RKO (cell line): ENCODE measurements at places on chromosomes 5 and 9.

DNA sequence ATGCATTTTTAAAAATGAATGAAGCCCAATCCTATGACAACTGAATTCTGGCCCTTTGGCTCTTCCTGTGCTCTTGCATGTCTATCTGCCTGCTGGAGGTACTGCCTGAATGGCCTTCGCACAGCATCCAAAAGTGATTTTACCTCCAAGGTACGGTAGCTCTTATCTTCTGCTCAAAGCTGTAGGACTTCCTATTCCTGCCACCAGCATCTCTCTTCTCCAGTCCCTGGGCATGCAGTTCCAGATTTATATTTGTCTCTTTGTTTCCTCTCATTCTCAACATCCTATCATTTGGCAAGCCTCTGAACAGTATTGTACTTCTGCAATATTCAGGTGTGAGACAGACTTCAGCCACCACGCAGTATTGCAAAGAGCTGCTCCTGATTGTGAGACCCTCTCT lies 43.7 kb upstream of the SH3GL2 start:
- DNase-seq: no peak

DNA sequence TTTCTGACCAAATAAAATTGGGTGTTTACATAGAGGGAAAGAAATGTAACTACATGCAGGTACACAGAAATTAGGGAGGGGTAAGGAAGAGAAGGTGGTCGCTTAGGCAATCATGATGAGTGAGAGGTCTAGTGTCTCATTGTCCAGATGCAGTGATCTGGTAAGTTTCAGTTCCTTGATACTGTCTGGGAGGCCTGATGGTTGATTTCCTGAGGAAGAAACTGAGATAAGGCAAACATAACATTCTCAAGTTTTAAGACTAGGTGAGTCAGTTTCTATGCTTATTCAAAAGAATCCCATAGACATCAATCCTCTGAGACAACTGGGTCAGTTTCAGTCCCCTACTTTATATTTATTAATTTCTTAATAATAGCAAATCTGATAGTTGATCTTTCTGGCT lies 843.3 kb upstream of the CDH10 start:
- no peak for DNase-seq

DNA sequence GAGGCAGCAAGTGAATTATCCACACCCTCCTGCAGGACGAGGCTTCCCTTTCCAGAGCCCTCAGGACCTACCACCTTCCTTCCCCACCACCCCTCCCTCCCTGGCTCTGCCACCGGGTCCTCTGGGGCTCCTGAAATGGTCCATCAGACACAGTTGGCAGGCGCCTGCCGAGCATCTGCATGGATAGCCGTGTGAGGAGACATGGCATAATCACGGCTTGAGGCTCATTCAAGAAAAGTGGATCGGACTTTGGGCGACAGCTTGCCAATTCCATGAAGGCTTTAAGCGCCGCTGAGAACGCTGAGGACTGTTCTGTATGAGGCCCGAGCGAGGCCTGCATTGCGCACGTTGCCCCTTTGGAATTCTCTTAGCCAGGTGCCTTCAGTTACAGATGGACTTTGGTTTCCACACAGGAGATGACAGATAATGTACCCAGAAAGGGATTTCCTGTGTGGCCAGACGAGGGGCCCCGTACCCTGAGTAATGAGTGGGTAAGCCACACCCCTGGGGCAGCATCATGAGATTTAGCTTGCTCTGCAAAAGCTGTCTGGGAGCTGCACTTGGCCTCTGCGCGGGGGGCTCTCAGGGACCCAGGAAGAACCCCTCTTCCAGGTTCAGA lies 179.8 kb downstream of the OLFM1 start:
- no peak for DNase-seq

DNA sequence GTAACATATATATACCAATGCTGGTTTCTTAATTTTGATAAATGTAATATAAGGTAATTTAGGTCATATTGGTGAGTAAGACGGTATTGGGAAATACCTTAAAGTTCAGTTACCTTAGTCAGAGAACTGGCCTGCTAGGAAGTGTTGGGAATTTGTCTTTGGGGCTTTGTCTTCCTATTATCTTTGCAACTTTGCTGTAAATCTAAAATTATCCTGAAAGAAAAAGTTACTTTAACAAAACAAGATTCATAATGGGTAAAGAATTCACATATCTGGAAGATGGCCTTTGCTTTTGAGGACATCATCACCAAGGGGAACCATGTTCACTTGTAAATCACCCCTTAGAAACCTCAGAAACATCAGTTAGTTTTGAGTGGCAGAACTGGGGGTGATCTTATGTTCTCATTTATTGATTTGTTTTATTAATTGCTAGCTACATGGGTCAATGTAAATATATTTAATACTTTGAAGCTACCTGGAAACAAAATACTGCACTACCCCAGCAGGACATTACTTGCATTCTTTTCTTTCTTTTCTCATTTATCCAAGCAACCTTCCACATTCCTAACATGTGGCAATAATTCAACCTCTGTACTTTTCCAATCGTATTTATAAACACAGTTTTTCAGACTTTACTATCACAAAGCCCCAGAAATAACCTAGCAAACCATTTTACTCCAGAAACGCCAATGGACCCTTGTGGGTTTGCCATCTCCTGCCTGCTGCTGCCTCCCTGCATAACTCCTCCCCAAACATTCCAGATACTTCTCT lies 41.4 kb downstream of the GLIS3 start:
- DNase-seq: no peak

DNA sequence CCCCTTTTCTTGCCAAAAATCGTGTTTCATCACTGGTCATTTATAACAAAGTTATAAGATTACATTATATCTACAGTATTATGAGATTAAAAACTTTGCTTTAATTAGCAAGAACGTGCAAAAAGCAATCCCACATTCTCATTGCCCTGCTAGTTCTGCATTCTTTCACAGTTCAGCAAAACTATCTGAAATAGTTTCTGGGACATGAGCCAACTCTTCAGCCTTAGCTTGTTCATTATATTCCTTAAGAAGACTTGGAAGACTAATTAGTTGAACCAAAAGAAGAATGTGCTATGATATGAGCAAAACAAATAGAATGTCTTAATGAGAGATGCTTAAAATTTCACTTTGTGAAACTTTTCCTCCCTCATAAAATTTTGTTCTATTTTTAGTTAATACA lies 76.7 kb downstream of the ITGA1 start:
- DNase-seq: no peak

- no peak for DNase-seq
Measured at GRCh38 chr5:36934740-36935356, 58.3 kb downstream of the NIPBL start.

DNA sequence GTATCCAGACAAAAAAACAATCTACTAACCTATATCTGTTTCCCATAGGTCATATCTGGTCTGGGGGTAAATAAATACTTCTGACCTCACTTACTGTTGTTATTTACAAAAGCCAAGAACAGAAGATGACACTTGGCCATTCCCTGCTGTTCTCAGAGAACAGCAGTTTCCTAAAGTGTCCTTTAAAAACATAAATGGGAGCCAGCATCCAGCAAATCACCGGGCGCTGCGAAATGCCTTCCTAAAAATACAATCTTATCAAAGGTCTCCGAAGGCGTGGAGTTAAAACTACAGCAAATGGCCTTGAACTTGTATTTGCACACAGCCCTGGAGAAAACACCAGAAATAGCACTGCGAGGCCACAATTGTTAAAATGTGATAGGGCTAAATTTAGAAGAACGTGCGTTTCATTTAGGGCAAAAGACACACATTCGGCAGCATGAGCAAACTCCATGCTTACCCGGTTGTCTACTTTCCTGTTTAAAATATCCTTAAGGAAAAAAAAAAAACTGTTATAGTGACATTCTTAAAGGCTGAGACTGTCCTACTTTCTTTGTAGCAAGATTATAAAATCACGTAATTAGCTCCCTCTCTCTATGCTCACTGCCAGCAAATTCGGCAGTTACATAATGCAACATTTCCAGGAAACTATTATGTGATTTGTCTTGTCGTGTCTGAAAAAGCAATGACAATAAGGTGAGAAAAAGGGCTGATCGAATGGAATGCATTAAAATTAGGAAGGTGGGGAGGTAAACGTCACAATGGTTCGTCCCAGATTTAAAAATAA lies 1.5 kb downstream of the NFIL3 start:
- DNase-seq: peak; percentile 52

DNA sequence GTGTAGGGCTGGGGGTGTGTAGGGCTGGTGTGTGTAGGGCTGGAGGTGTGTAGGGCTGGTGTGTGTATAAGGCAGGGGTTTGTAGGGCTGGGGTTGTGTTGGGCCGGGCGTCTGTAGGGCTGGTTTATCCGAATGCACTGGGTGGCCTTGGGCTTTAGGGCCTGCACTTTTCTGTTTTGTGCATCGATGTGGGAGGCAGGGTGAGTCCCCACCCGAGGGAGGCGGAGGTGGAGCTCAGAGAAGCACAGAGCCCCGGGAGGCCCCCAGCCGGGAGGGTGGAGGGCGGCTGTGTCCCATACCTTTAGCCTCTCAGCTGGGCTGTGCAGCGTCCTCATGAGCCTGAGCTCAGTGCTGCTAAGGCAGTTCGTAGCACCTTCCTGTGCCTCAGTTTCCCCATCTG lies 13.5 kb downstream of the COL5A1 start:
- no peak for DNase-seq

DNA sequence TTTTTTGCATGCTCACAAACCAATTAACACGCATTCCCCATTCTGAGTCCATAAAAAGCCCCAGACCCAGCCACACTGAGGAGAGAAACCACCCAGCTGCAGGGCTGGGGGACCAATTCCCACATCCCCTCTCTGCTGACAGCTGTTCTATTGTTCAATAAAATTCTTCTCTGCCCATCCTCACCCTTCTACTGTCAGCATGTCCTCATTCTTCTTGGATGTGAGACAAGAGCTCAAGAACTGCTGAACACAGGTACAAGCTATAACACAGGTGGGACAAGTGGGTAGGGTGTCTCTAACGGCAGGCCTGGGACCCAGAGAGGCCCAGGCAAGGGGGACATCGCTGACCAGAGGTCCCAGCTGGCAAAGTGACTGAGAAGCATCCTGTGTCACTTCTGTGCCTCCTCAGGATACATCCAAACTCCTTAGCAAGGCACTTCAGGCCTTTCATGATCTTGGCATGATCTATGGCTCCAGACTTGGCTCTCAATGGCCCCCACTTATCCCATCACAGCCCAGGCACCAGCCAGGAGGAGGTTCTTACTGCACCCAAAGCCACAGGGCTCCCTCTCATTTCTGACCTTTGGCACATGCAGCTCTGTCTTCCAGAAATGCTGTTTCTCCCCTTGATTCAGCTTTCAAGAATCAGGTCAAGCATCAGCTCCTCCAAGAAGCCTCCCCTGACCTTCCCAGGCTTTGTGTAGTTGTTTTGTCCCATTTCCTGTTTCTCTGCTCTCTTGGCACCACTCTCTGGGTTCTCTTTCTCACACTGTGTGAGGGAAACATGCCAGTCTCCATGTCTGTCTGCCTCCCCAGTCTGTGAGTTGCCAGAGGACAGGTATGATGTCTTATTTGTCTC lies 7.3 kb upstream of the ALDH1B1 start:
- DNase-seq: no peak

GRCh38 chr9:86983620-86984259 lies 36.4 kb upstream of the GAS1 start:
- no peak for DNase-seq

- DNase-seq: no peak
Measured at GRCh38 chr5:15734058-15734457, 234.1 kb downstream of the FBXL7 start.

GRCh38 chr5:78808380-78808779 lies 159.8 kb upstream of the LHFPL2 start:
- DNase-seq: no peak

DNA sequence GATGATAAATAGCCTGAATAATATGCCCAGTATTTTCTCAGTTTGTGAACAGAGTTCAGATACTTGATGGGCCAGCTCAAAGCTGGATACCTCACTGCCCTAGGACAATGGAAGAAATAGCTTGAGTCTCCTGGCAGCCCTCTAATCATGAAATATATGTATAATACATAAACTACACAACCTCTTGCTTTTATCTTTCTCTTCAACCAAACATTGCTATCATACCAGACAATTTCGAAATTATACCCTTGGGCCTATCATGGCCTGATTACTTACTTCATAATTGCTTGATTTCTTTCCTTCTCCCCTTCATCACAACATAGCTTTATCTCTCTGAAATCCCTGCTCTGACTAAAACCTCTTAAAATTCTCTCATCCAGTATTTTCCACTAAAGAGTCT lies 1144.9 kb upstream of the C9orf72 start:
- no peak for DNase-seq

- DNase-seq: no peak
Measured at GRCh38 chr9:114834386-114834785, 28.5 kb upstream of the TNFSF15 start.

DNA sequence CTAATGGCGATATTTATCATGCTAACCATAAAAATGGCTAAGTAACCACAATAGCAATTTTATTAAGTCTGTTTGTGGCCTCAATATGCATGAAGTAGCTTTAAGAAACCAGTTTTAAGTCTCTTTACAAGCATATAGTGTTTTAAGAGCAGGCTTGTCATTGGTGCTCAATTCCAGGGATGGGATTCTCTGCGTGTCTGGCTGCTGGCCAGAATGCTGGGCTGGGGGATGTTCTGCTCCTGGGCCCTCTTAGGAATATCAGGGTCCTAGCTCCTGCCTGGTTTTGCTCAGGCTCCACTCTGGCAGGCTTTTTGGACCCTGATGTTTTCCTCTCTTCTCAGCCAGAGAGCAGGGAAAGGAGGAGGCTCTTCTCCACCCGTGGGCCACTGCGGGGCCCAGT lies 127.2 kb downstream of the PDE8B start:
- no peak for DNase-seq

- DNase-seq: no peak
Measured at GRCh38 chr5:127070243-127070642, 3.1 kb downstream of the C5orf63 start.

GRCh38 chr9:121946465-121946864 lies 146.6 kb downstream of the TTLL11 start:
- DNase-seq: no peak

DNA sequence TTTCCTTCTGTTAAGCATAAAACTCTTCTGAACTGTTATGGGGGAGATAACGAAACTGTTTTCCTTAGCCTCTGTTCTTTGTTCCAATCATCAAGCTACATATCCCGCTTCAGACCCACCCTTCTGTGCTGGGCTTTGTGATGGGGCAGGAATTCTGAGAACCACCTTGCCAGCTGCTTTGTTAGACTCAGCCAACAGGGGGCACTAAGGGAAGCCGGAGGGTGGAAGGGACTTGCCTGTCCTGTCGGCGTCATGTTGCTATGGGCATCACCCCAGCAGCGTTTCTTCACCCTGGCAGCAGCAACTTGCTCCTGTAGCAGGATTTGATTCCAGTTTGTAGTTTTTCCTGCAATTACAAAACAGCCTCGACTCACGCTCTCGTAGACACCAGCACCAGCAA lies 169.1 kb downstream of the CAAP1 start:
- DNase-seq: peak; percentile 16

- DNase-seq: no peak
Measured at GRCh38 chr5:142384014-142384413, 59.2 kb upstream of the SPRY4 start.

GRCh38 chr9:126877418-126877817 lies 17.0 kb downstream of the ZBTB34 start:
- no peak for DNase-seq

DNA sequence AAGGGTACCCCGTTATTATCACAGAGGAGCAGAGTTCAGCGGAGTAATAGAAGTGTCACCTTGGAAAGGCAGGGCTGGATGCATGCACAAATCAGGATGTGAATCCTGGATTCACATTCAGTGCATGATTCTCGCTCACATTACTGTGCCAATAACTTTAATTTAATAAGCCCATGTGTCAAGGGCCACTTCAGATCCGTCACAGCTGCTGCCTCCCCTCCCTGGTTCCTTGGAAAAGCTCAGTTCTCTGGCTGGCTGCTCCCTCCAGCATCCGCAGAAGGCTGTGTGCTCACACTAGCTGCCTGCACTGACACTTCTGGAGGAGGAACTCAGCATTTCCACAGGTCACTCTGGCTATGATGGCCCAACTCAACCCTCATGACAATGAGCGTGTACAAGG lies 256.8 kb upstream of the ADAMTS16 start:
- DNase-seq: no peak
